Glutamatergic neuron (in vitro differentiated cells): ENCODE measurements at places on chromosomes 2 and 18. TPM values are rescaled to one million over a fixed set of nuclear protein-coding genes. Genes with fewer than 3 reads are reported as not detected.
A peak's percentile ranks its signal among the peaks of the same experiment; 100 is the strongest.

E2F6 gene
- total RNA-seq: 22.1 TPM

DNA sequence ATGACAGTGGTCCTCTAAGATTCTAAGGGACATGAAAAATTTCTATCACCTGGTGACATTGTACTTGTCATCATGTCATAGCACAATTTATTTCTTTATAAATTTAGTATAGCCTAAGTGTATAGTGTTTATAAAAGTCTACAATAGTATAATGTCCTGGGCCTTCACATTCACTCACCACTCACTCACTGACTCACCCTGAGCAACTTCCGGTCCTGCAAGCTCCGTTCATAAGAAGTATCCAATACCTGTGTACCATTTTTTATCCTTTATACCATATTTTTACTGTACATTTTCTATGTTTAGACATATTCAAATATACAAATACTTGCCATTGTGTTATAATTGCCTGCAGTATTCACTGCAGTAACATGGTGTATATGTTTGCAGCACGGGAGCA lies 72.8 kb upstream of the DSEL start:
- DNase-seq: no peak
- peaks cover 11% of the 10 kb centered on the region for H3K4me1 ChIP-seq
- H3K27me3 ChIP-seq: no peaks in the 10 kb centered on the region
- no peak overlapping the region for H3K4me3 ChIP-seq

ZBTB7C gene
- total RNA-seq: 10.6 TPM

DNA sequence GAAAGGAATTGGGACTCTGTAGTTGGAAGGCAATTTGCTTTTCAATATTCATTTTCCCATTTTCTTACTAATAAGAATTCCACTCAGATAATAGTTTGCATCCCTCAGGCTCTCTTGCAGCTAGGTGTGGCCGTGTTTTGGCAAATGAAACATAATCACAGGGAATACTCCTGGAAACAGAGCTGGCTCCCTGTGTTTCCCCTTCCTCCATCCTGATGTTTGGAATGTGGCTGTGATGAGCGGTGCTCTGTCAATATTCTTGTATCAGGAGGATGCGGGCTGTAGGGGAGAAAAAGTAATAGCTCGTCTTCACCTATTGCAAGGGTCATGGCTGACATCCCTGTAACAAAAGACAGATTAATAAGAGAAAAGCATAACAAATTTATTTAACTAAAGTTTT lies 271.0 kb downstream of the MYCN start:
- no peak for DNase-seq
- peaks cover 10% of the 10 kb centered on the region for H3K4me1 ChIP-seq
- H3K36me3 ChIP-seq: no peaks in the 10 kb centered on the region
- no peak overlapping the region for H3K4me3 ChIP-seq
- H3K27me3 ChIP-seq: no peaks in the 10 kb centered on the region

DNA sequence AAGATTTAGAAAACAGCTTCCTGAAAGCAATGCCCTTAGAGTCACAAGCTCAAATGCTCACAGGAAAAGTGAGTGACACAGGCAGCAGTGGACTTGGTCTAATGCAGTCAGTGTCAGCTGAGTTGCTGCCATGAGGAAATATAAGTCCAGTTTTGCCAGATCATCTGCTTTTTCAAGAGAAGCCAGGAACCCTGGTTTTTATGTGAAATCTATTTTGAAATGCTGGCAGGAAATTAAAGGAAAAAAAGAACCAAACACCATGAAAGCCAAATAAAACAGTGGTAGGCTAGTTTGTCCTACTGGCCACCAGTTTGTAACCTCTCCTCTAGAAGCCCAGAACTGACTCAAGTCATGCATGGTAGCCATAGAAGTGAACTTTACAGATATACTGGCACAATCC lies 109.2 kb downstream of the THADA start:
- H3K27me3 ChIP-seq: no peaks in the 10 kb centered on the region
- no peaks in the 10 kb centered on the region for H3K36me3 ChIP-seq
- no peak overlapping the region for H3K4me3 ChIP-seq
- DNase-seq: no peak

- DNase-seq: no peak
- H3K36me3 ChIP-seq: no peaks in the 10 kb centered on the region
- H3K4me3 ChIP-seq: no peak overlapping the region
- H3K27me3 ChIP-seq: peaks cover 16% of the 10 kb centered on the region
Observed at GRCh38 chr2:70712916-70713315, 55.1 kb downstream of the ADD2 start.

DNA sequence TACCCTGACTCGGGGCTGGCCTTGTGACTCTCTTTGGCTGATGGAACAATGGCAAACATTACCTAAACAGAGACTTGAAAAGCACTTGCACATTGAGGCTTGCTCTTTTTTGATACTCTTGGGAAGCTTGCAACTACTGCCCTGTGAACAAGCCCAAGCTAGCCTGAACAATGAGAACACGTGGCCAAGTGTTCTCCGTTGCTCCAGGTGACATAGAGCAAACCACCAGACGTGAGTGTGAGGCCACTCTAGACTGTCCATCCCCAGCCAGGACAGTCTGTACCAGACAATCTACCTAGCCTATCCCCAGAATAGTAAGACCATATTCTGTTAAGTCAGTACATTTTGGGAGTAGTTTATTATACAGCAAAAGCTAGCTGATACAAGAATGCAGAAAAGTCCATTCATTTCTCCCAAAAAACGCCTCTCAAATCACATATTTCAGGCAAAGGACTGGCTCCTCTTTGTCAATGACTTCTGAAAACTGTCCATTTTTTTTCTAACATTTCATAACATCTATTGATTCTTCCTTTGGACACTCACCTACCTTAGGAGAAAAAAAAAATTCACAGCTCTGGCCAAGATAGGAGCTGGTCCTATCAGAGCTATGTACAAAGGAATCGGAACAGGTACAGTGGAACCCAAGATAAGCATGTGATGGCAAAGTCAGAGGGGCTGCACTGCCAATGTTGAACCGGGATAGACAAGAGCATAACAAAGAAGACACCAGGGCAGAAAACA lies 142.1 kb upstream of the PKDCC start:
- H3K36me3 ChIP-seq: peaks cover 7% of the 10 kb centered on the region
- H3K27ac ChIP-seq: no peak overlapping the region
- H3K4me3 ChIP-seq: no peak overlapping the region

- no peaks in the 10 kb centered on the region for H3K27me3 ChIP-seq
- H3K4me1 ChIP-seq: no peaks in the 10 kb centered on the region
- H3K36me3 ChIP-seq: no peaks in the 10 kb centered on the region
Observed at GRCh38 chr2:88666576-88666975, 24.9 kb upstream of the RPIA start.

- H3K36me3 ChIP-seq: peaks cover 9% of the 10 kb centered on the region
- H3K4me3 ChIP-seq: no peak overlapping the region
- H3K4me1 ChIP-seq: peaks cover 8% of the 10 kb centered on the region
Observed at GRCh38 chr18:6785001-6785400, 55.5 kb downstream of the ARHGAP28 start.

DNA sequence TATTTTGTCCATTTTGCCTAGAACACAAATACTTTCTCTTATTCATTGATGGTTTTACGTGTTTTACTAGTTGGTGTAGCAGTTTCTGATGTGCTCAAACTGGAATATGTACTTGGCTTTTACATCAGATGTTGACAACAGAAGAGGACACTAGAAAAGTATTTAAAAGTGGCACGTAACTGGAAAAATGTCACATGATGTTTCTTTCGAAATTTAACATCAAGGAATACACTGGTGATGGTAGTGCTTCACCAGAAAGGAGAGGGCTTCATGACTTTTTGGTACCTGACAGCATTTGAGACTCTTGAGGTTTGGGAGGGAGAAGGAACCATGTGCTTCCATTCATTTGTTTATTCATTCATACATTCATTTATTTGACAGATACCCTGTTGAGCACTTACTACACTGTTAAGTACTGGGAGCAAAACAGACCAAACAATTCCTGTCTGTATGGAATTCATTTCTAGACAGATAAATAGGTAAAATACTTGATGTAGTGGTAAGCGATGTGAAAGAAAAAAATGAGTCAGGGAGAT lies 1.5 kb downstream of the GIGYF2 start:
- no peak for DNase-seq
- no peaks in the 10 kb centered on the region for H3K36me3 ChIP-seq
- H3K4me3 ChIP-seq: peak overlapping the region; percentile 97
- H3K27ac ChIP-seq: peak overlapping the region; percentile 83
